ENCODE measurements at places on chromosomes 5 and 9.

DNA sequence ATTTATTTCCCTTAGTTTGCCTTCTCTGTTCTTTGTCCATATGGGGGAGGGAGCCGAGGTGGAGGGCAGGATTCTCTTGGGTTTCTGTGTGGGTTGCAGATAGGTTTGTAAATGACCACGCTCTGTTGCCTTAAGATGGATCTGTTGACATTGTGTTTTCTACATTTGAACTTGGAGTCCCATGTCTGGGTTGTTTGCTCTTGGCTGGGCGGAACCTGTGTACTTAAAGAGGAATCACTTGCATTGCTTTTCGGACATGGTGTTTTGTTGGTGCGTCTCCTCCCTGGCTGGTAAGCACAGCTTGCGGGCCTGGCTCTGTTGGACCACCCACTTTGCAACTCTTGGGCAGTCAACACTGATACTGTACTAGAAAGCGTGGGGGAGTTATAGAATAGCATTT lies 45.9 kb downstream of the EHMT1 start:
- DNase-seq: no peak

DNA sequence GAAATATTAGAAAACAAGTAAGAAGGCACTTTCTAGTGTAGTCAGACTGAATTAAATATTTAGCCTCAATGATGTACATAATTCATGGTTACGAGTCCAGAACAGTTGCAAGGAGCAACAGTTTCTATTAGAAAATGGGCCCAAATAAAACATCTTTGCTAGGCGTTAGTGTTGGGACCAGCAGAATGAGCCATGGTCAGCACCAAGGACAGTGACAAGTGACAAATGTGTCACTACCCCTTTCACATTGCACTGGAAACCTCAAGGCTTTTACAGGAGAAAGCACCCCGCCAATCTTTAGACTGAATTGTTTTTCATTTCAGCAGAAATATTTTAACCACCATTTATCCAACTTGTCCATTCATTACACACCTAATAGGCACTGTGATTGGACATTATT lies 301.3 kb upstream of the ADCY2 start:
- no peak for DNase-seq

DNA sequence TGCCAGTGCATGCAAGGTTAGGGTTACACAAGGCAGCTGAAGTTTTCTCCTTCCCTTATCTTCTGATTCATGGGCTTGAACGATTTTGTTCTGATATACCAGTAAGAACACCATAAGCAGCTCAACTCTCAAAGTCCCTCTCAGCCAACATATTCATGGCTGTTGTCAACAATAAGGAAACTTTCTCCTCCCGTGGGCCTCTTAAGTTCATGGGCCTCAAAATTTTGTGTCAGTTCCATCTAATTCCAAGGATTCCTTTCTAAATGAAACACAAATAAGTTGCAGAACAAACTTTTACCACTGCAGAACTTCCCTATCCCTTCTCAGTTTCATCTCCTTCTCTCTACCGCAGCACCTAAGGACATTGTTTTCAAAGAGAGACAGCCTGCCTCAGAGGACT lies 23.6 kb upstream of the CAST start:
- DNase-seq: no peak

DNA sequence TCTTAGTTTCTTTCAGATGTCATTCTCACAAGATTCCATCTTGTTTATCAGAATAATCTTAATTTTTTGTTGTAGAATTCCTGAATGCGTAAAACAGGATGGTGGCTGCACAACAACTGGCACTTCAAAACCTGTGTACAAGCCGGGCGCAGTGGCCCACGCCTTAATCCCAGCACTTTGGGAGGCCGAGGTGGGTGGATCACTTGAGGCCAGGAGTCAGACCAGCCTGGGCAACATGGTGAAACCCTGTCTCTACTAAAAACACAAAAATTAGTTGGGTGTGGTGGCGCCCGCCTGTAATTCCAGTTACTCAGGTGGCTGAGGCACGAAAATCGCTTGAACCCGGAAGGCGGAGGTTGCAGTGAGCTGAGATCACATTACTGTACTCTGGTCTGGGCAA lies 10.5 kb upstream of the CCNB1 start:
- no peak for DNase-seq

DNA sequence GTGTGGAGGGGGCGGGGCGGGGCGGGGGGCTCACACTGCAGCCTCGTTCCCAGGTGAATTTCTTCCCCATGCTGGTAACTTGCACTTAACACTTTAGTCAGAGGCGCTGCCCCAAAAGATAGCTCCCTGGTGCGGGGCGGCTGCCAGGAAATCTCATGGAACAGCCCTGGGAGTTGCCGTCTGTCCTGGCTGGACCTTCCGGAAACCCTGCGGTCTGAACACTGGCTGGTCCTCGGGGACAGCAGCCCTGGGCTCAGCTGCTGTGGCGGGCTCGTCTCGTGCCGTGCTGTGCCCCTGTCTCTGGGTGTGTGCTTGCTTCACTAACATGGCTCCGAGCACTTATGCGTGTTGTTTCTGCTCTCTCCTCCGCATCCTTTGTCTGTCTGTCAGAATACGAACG lies 25.8 kb downstream of the PTGES2 start:
- no peak for DNase-seq

GRCh38 chr9:116193636-116194035 lies 40.0 kb downstream of the PAPPA start:
- DNase-seq: no peak

- DNase-seq: no peak
Observed at GRCh38 chr5:2560435-2560834, 191.0 kb downstream of the IRX2 start.

DNA sequence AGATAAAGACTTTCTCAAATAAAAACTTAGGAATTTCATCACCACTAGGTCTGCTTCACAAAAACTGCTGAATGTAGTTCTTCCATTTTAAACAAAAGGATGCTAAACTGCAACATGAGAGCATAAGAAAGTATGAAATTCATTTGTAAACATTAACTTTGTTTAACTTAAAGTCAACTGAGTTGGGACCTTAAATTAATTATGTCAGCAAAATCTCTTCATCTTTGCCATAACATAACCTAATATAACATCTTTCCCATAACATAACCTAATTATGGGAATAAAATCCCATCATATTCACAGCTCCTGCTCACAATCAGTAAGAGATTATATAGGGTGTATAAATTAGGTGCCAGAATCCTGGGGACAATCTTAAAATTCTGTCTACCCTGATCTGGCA lies 78.8 kb upstream of the PCSK5 start:
- DNase-seq: no peak

GRCh38 chr9:88143179-88143578 lies 4.9 kb upstream of the SPATA31C2 start:
- no peak for DNase-seq

- DNase-seq: no peak
Observed at GRCh38 chr9:102206432-102206831, 468.0 kb upstream of the GRIN3A start.
